ENCODE measurements at places on chromosomes 6 and 20.

GRCh38 chr6:43159599-43159998 is 11.5 kb upstream of the SRF start:
- peak; percentile 1 for DNase-seq

- DNase-seq: peak; percentile 42
Measured at GRCh38 chr6:137641474-137642077, 147.4 kb upstream of the OLIG3 start.

DNA sequence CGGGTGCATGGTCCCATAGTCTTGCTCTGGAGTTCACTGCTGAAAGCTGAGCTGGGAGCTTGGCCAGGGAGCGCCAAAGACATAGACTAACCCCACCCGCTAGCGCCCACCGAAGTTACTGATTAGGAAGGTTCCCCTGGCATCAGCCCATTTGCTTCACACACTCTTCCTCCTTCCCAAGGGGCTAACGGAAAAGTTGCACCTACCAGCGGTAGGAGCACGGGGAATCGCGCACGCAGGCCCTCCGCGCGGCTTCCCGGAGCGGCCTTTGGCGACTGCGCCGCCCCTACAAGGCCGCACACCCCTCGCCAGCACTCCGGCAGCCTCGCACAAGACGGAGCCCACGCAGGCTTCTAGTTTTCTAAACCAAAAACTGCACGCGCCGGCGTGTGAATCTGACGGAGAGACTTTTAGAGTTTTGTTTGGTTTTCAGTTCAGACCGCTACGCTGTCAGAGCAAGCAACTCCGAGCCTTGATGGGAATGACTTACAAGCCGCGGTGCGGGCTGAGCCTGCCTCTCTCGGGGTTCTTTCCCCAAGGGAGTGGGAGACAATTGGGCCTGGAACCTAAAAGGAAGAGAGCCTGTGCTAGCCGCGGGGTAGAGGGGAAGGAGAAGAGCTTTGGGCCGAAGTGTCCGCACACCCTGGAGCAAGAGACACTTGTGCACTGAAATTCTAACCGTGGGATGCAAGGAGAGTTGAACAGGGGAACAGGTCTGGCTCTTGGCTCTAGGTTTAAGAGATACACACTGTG is 891 bp upstream of the POU3F2 start:
- DNase-seq: no peak

DNA sequence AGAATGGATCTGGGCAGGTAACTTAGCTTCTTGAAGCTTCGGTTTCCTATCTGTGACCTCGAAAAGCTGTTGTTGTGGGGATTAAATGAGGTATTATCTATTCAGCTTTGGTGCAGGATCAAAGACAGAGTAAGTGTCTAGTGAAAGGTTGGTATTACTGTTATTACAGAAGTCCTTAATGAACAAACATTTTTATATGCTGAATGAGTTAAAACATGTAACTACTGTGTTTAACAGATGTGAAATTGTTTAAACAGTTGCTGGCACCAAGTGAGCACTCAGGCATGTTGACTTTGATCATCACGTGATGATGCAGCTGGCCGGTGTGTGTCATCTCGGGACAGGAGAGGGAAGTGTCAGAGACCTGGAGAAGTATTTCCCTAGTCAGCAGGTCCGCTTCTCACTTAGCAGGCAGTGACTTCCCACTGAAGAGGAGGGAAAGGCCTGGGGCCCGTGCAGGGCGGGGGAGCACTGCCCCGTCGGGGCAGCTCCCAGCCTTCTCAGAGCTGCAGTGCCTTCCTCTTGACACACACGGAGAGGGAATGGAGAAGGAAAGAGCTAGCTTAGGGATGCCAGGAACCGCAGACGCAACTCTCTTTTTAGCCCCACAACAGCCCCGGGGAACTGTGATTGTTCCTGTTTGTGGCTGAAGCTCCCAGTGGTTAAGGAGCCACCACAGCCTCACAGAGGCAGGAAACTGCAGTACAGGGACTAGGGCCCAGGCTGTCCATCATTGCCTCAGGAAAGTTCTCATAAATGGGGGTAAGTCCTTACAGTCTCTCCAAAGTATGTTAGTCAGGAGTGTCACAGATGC is 18.0 kb downstream of the TUBB2A start:
- no peak for DNase-seq

DNA sequence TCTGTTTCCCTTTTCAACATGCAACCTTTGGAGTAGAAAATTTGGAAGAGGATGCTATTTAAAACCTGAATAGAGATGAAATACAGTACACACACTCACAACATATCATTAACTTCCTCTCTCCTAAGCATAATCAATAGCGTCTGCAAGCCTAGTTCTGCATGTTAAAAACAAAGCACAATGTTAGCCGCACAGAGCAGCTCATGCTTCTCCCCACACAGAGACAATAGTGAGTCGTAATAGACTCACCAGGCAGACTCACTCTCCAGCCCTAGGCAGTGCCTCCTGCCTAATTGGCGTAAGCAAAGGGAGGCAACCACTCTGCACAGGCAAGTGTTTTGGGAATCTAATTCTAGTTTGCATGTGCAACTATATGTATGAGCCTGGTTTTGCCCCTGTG is 45.8 kb upstream of the ARID1B start:
- DNase-seq: peak; percentile 57

DNA sequence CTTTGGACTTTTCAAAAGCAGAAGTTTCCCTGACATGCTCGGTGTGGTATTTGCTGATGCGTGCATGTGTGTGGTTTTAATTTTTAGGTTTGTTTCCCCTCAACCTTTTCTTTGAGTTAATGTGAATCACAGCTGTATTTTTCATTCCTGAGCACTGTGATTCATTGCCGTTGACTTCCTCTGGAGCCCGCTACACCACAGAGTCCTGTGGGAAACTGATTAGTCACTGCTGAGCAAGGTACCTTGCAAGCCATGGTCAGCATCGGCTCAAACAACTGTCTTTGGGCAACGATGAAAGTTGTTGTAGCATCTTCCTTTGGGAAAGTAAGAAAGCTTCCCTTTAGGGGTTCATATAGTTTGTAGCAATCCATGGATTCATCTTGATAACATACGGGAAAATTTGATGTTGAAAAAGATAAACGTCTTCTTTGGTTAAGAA is 57.5 kb downstream of the RIN2 start:
- no peak for DNase-seq

DNA sequence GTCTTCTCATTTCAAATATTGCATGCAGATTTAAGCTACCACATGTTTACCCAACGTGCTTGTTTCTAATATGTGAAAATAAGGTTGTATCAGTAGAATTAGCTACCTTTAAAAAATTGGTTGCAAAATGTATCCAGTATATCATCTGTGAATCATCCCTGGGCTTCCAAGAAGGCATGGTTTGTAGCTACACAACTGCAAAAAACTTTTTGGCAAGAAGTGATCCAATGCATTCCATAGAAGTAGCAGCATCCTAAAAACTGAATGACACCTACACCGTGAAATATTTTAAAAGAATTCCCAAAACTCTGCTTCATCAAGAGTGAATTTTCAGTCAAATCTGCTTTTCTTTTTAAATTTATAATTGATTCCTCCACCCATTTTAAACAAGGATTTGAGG is 89.1 kb downstream of the AIG1 start:
- DNase-seq: no peak

DNA sequence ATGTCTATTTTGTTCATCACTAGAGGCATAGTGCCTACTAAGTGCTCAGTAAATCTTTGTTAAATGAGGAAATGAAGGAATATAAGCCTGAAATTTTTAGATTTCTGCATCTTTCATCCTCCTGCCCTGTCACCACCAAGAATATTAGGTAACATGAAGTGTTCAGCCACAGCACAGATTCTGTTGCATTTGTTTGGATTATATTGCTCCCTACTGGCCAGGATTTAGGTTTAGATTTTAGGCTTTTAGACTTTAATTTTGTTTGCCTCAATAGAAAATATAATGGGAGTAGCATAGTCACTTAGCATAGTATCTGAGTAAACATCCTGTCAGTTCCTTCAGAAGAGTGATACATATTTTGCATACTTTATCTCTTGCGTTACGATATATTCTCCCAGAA is 14.2 kb downstream of the FARS2 start:
- no peak for DNase-seq

- DNase-seq: no peak
Measured at GRCh38 chr6:81613606-81614005, 138.9 kb downstream of the TENT5A start.

DNA sequence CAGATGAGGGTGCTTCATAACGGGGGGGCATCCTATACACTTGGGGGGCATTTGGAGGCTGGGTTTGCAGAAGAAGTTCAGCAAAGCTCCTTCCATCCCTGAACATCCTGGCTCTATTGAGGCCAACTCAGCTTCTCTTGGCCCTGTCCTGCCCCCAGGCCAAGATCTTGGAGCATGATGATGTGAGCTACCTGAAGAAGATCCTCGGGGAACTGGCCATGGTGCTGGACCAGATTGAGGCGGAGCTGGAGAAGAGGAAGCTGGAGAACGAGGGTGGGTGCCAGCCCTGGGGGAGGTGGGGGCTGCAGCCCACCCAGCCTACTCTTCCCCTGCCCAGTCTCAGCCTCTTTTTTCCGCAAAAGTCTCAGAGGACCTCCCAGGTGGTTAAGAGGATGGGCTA is 17.2 kb downstream of the GDAP1L1 start:
- no peak for DNase-seq

- peak; percentile 52 for DNase-seq
Measured at GRCh38 chr6:112701201-112701600, 354.1 kb downstream of the RFPL4B start.

- DNase-seq: no peak
Measured at GRCh38 chr6:9412951-9413559, 977.7 kb upstream of the SLC35B3 start.

DNA sequence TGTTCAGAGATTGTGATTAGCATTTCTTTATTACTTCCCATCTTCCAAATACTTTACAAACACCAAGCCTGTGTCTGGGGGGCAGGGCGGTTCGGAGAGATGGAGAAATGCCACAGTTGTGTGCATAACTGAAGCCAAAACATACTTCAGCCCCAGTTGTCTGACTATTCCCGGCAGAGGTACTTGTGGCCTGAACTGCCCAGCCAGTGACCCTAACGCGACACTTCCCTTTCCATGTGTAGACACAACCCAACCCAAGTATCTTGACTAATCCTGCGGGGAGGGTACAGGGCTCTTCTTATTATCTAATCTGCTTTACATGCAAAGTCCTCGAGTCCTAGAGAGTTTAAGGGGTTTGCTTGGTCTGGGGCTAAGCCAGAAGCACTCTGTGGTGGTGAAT is 46.2 kb downstream of the ISM1 start:
- no peak for DNase-seq

DNA sequence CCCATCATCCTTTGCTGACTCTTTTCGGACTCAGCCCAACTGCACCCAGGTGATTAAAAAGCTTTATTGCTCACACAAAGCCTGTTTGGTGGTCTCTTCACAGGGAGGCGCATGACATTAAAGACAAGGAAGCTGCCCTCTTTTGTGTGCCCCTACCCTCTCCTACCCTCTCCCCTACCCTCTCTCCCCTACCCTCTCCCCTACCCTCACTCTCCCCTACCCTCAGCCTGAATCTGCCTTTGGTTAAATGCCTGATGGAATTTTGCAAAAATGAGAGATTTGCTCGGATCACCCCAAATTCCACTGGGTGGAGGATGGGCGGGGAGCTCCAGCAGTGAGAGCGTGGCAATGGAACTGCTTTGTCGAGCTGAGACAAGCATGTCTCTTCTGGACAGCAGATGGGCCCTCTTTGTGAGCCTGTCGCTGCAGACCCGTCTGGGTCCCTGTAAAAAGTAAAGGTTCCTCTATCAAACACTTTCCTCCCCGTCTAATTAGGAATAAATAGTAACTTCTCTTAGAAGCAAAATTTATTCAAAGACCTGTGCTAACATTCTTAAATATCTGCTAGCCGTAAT is 76.4 kb upstream of the MLN start:
- no peak for DNase-seq

DNA sequence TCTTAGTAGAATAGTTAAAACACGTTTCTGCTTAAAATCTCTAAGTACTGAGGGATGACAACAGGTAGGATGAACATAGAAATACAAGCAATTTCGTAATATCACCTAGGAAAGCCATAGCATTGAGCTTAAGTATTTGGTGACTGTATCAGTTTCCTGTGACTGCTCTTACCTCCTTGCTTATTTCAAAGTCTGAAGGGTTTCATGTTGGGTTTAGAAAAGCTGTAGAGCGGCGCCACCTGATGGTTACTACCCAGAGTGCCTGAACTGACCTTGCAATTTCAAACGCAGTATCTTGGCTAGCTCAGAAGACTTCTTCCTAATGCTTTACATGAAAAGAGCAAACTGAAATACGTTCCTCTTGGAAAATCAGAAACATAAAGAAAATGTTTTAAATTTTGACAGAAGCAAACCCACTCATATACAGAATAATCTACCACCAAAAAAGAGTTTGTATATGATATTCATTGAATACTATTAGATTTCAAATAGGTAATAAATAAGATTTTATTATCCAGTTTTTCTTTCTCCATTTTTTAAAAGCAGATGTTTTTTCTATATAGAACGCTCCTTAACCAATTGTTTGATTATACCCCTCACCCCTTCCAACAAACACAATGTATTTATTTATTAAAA is 82.3 kb upstream of the RIPOR2 start:
- DNase-seq: no peak

DNA sequence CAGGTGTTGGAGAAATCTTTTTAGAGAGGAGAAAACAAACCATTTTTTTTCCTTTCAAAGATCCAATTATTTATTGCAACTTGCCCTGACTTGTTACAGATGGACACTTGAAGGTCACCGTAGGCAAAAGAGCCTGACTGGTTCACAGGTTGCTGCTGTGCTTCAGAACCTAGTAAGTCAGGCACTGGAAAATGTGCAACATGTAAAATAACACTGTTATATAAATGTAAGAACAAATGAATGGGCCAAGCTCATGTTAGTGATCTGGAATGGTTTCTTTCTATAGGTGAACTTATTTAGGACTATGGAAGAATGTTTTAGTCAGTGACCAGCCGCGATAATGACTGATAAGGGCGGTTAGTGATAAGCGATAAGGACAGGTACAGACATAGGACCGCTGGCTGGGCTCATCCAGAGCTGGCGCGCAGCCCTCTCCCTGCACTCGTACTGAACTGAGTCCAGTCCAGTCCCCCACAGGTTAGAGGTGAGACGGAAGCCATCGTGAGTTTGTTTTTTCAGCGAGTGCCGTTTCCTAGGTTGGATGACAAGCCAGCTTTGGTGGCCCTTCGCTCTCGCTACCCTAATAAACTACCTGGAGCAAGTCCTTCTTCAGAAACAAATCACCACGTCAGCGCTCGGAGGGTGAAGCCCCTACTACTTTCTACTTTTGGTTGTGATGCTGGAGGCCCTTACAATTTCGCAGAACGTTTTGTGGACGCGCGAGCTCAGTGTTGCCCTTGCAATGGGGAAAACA is 94.4 kb upstream of the PRDM1 start:
- DNase-seq: no peak

DNA sequence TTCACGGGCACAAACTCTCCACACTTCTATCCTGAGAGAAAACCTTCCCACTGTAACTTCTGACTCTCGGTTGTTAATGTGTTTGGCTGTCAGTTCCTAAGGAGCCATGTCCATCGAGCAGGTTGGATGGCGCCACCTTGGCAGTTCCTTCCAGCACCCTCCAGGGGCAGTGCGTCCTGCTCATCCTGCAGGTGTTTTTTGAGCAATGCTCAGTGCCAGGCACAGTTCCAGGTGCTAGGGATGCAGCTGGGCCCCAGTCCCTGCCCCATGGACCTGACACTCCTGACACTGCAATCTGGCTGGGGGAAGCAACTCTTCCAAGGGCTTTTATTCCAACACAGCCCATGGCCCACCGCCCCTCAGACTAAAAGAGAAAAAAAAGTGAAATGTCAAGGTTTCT is 376.4 kb downstream of the PREX1 start:
- no peak for DNase-seq
